Activated CD4-positive, alpha-beta T cell treated with anti-CD3 and anti-CD28 coated beads for 1 hour (primary cell): ENCODE measurements at places on chromosomes 5 and 9.

GRCh38 chr9:110846215-110846614, 177.6 kb downstream of the MUSK start:
- no peak for DNase-seq

GRCh38 chr5:33894566-33894965, 2.8 kb upstream of the ADAMTS12 start:
- no peak for DNase-seq

- no peak for DNase-seq
These were observed 190.2 kb upstream of the NR3C1 start for GRCh38 chr5:143593723-143594122.

DNA sequence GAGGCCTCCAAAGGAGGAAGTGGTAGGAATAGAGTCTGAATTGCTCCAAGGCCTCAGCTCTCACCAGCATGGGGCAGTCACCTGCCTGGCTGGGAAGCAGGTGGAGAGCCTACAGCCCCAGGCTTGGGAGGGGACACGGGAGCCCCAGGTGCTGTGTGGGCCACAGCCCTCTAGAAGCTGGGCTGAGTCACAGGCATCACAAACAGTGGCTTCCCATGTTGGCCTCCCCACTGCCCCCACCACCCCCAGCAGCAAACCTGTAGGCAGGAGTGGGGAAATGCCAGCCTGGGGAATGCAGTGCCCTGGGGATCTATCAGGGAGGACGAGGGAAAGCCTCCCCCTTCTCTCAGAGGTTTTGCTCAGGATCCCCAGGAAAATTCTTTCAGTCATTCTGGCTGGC, 309.6 kb downstream of the SLIT3 start:
- DNase-seq = no peak

GRCh38 chr9:82489201-82489821, 500.7 kb downstream of the SPATA31D1 start:
- DNase-seq = no peak

GRCh38 chr5:88660947-88661805, 221.8 kb downstream of the MEF2C start:
- DNase-seq = no peak

GRCh38 chr5:178431782-178432165, 158.4 kb downstream of the COL23A1 start:
- DNase-seq = no peak

DNA sequence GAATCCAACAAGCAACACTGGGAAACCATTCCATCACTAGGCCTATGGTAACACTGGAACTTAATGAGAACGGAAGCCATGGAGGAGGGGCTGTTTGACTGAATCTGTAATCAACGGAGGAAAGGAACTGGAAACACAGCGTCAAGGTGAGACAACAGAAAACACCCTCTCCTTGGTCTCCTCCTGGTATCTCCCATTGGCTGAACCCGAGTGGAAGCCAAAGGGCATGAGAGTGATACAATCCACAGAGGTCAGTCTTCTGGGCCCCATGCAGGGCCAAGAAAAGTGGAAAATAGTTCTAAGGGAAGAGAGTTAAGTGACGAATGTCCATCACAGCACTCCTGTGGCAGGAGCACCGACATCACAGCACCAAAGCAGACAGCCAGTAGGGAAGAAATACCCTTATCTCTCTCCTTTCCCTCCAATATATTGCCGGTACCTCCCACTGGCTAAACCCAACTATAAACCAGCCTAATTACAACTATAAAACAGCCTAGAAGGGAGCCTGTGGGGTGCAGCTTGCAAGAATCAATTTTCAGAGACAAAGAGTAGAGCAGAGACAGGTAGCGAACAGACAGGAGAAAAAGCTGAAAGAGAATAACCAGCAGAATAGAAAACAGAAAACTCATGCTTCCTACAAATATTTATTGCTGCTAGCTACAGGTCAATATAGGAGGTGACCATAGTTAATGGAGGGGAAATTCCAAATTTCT, 107.4 kb upstream of the IFNE start:
- DNase-seq = no peak

GRCh38 chr5:168646335-168646734, 67.2 kb upstream of the PANK3 start:
- no peak for DNase-seq
